Germinal center (tissue), 1 donor: ENCODE measurements at places on chromosomes 16 and 17.
A peak's percentile ranks its signal among the peaks of the same experiment; 100 is the strongest.

- peak; percentile 77 for DNase-seq
Measured at GRCh38 chr16:53061701-53062159, 6.9 kb downstream of the CHD9 start.

DNA sequence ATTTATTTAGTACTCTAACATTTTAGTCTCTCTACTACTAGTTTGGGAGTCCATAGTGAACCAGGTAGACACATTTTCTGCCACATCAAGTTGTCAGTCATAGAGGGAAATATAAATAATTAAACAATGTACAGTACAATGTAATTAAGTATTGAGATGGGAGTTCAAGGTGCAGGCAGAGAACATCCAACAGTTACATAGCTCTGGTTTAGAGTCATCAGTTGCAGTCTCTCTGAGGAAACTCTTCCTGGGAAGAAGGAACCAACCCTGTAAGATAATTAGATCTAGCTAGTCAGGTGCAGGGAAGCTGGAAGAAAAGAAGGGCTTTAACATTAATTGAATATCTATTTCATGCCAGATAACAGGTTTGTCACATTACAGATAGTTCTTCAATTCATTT, 457.9 kb upstream of the DYNLRB2 start:
- no peak for DNase-seq

- no peak for DNase-seq
Measured at GRCh38 chr16:82671741-82672140, 45.0 kb downstream of the CDH13 start.

DNA sequence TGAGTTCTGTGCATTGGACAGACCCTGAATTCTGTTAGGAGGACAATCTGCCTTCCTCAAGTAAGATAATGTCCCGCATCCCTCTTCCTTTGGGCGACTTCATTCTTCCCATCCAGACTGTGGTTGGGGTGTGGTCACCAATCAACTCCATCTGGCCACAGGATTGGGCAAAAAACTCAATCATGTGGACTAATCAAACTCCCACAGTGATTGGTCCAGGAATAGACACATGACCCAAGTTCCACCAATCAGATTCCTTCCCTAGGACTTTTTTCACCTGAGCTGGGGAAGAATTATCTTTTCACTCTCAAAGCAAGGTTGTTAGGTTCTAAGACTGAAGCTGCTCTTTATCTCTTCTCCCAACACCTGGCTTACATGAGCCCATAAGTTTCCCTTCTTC, 13.2 kb upstream of the NKD1 start:
- no peak for DNase-seq

- DNase-seq, result no peak
Measured at GRCh38 chr17:68020409-68020756, 15.2 kb upstream of the KPNA2 start.

DNA sequence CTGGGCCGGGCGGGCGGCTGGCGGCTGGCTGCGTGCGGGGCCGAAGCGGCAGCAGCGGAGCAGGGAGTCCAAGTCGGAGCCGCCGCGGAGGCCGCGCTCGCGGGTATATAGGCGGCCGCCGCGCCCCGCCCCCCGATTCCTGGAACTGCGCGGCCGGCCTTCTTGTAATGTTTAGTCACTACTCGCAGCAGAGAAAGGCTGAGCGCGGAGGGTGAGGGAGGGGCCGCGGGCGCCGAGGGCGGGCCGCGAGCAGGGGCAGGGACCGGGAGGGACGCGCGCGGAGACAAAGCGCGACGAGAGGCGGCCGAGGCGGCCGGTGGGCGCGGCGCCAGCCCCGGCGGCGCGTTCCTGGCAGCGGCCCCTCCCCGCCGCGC, at the start of gene SOCS3:
Gene SOCS3 (minus strand): TSS at position 81 of the 374 bp plus-strand sequence. CDS start 982 bp downstream, outside the sequence.
- DNase-seq, result peak; percentile 77

DNA sequence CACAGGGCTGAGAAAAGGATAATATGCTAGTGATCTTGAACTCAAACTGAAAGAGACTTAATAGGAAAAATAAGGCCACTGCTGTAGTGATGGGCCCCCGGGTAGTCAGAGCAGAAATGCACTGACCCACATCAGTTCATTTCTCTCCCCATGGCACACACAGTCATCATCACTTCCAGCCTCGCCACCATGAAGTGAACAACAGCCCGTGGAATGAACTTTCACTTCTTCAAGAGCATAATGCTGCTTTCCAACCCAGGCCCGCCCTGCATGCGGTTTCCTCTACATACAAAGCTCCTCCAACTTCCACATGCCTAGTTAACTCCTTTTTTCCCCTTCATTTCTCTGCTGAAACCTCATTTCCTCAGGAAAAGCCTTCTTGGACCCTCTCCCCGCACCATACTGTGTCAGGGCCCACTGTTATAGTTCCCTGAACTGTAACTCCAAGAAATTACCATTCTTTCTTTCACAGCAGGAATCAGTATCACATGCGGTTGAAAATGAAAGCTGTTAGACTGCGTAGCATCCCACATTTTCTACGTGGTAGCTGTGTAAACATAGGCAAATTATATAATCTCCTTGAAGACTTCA, 65.8 kb upstream of the SMIM36 start:
- peak; percentile 31 for DNase-seq

- no peak for DNase-seq
Measured at GRCh38 chr17:77887110-77887463, 71.4 kb upstream of the TNRC6C start.

- no peak for DNase-seq
Measured at GRCh38 chr17:32732900-32733299, 144.0 kb downstream of the MYO1D start.

GRCh38 chr16:56370185-56370874, 55.0 kb downstream of the AMFR start:
- DNase-seq, result no peak

- no peak for DNase-seq
Measured at GRCh38 chr17:219696-220095, 38.2 kb upstream of the DOC2B start.

DNA sequence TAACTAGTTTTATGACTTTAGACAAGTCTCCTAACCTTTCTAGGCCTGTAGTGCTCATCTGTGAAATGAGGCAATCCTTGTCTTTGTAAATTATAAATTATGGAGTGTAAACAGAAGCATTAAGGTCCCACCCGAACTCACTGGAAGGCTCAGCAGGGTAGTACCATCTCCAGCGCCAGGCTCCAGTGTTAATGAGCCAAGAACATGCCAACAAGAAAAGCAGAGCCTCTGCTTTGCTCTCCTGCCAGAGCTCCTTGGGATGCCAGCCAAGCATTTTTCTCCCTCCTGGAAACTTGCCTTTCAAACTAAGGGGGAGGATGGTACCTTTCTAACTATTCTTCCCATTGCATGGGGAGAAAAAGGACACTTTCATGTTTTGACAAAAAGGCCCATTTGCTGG, 14.9 kb downstream of the LIMD2 start:
- DNase-seq, result no peak

GRCh38 chr16:85301231-85301630, 189.0 kb upstream of the CIBAR2 start:
- no peak for DNase-seq

GRCh38 chr17:68152161-68152571, 95.7 kb upstream of the AMZ2 start:
- no peak for DNase-seq

DNA sequence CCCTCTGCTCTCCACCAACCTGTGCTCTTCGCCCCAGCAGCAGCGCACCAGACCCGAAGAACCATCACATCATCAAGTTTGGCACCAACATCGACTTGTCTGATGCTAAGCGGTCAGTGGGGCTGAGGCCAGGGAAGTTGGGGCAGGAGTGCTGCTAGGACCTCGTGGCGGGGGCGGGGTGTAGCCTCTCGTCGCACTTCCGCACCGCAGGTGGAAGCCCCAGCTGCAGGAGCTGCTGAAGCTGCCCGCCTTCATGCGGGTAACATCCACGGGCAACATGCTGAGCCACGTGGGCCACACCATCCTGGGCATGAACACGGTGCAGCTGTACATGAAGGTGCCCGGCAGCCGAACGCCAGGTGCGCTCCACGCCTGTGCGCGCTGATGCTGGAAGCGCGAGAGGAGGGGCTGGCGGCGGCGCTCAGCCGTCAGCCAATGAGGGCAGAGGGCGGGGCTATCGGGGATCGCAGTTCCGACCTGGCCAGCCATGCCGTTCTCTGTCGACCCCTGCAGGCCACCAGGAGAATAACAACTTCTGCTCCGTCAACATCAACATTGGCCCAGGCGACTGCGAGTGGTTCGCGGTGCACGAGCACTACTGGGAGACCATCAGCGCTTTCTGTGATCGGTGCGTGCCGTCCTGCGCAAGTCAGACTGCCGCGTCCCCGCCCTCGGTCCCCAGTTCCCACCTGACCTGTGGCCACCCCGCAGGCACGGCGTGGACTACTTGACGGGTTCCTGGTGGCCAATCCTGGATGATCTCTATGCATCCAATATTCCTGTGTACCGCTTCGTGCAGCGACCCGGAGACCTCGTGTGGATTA, 3.2 kb upstream of the TMEM88 start:
- DNase-seq, result peak; percentile 90

GRCh38 chr17:8375738-8376259, 705 bp downstream of the KRABD2 start:
- no peak for DNase-seq

GRCh38 chr17:9905902-9906301, 831 bp upstream of the RCVRN start:
- peak; percentile 62 for DNase-seq

GRCh38 chr17:18928628-18929125, 23.3 kb upstream of the SLC5A10 start:
- DNase-seq, result no peak

- no peak for DNase-seq
Measured at GRCh38 chr17:78396441-78397337, 18.2 kb downstream of the PGS1 start.

GRCh38 chr17:29949696-29950095, 8.3 kb downstream of the EFCAB5 start:
- no peak for DNase-seq

- DNase-seq, result no peak
Measured at GRCh38 chr17:81057079-81057730, 22.3 kb downstream of the BAIAP2 start.

GRCh38 chr17:57294629-57295501, 38.5 kb downstream of the MSI2 start:
- no peak for DNase-seq

GRCh38 chr17:42118126-42118510, 3.0 kb downstream of the KAT2A start:
- DNase-seq, result no peak

DNA sequence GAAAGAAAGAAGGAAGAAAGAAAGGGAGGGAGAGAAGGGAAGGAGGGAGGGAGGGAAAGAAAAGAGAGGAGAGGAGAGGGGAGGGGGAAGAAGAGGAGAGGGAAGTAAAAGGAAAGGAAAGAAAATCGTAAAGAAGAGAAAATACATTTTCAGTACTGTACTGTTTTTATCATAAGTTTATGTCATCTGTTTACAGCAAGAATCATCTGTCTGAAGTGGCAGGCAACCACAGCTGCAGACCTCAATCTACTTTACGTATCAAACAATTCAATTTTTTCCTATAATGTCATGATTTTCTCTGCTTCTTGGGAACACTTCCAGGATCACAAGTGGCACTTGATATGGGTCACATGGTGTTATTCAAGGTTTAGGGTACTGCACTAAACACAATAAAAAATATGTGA, 58.3 kb downstream of the USP32 start:
- DNase-seq, result no peak

- DNase-seq, result no peak
Measured at GRCh38 chr16:56303880-56304279, 112.6 kb downstream of the GNAO1 start.

DNA sequence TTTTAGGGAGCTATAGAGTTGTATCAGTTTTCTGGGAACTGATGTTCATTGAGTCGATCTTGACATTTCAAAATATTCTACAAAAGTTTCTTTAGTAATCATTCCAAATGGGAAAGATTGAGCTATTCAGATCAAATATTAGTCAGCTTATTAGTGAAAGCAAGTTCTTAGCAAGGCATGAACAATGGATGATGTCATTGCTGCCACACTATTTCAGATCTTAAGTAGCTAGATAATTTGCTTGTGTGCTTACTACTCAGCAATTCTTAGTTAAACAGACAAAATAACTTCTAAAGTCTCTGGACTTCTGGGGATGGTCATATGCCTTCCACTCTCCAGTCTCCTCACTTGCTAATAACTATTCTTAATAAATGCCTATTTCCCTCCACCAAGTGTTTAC, 69.0 kb upstream of the CDH8 start:
- no peak for DNase-seq

- no peak for DNase-seq
Measured at GRCh38 chr17:7897773-7898172, 9.2 kb downstream of the CHD3 start.

GRCh38 chr17:78343543-78344201, 16.2 kb downstream of the SOCS3 start:
- peak; percentile 82 for DNase-seq

DNA sequence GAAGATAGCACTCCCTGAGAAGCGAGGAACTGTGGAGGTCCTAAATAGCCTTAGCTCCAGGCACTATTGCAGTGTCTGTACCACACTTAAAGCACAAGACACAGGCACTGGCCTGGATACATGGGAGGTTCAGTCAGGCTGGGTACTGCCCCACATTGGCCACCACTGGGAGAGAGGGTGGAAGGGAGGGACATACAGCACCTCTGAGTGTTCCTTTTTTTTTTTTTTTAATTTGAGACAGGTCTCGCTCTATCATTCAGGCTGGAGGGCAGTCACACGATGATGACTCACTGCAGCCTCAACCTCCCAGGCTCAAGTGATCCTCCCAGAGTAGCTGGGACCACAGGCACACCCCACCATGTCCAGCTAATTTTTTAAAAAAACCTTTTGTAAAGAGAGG, 1.4 kb downstream of the GSG1L2 start:
- no peak for DNase-seq

- DNase-seq, result no peak
Measured at GRCh38 chr17:9410737-9411136, 164.9 kb downstream of the STX8 start.

DNA sequence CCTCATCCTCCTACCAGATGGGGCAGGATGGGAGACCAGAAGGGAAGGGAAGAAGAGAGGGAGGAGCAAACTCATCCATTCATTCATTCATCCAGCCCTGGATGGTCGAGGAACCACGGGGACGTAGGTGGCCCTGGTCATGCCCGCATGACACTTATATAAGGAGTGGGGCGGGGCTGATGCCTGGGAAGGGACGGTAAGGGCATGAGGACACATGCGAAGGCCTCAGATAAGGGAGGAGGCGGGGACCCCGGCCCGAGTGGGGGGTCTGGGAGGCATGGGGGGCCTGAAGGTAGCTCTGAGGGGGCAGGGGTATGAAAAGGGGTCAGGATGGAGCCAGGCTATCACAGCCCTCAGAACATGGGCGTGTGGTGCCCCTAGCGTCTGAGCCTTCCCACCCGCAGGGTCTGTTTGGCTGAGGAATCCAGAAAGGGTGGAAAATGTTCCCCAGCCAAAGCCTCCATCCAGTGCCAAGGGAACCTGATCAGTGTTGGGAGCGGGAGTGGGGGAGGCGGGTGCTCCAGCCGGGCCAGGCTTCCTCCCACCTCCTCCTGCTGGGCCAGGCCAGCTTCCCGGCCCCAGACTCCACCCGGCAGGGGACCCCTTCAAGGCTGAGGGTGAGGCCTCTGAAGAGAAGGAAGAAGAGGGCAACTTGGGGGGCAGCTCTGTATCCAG, 17.6 kb upstream of the CD79B start:
- DNase-seq, result no peak

DNA sequence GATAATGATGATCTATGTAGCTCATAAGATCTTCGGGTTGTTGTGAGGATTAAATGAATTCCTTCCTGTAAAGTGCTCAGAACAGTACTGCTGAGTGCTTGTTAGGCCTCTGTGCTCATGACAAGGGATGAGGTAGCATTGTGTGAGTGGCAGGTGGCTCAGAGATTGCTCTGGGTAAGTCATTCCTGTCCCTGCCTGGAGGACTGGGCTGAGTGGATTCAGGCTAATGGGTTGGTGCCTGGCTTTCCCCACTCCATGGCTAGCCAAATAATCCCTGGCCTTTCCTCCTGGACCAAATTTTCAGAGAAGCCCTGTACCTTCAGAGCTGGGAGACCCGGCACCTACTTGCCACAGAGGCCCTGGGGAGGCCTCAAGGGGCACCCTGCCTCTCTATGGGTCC, 1.3 kb upstream of the CCDC92B start:
- no peak for DNase-seq
